Naive B cell (primary cell): ENCODE measurements at places on chromosomes 7 and 10. TPM values are rescaled to one million over a fixed set of nuclear protein-coding genes. Genes with fewer than 3 reads are reported as not detected.

DNA sequence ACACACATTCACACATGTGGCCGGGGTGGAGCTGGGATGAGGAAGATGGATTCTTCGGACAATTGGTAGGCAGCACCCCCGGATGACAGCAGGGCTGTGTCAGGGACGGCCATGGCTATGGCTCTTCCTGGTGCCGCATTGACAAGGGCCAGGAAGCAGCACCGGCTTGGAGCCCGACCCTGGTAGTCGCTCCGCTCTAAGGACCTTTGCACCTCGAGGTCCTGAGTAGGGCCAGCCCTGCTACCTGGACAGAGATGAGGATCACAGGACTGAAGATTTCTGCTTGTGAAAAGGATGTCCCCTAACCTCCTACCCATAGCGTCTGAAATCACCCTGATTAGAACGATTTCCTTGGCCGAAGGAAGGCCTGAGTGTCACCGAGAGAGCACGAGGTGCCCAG lies 134.1 kb downstream of the ADARB2 start:
- no peak overlapping the region for H3K4me3 ChIP-seq
- H3K4me1 ChIP-seq = peaks cover 3% of the 10 kb centered on the region
- DNase-seq = no peak
- H3K36me3 ChIP-seq = no peaks in the 10 kb centered on the region
- H3K27me3 ChIP-seq = peaks cover 23% of the 10 kb centered on the region

The GAD2 gene
- not detected for polyA plus RNA-seq

The AGBL3 gene
- polyA plus RNA-seq = not detected

GRCh38 chr7:84529480-84530205 lies 335.1 kb upstream of the SEMA3A start:
- no peak for DNase-seq
- H3K27me3 ChIP-seq = no peaks in the 10 kb centered on the region
- H3K27ac ChIP-seq = no peak overlapping the region
- no peak overlapping the region for H3K4me3 ChIP-seq

- H3K4me3 ChIP-seq = no peak overlapping the region
- no peaks in the 10 kb centered on the region for H3K36me3 ChIP-seq
- no peaks in the 10 kb centered on the region for H3K27me3 ChIP-seq
These were observed 8.5 kb upstream of the GLCCI1 start for GRCh38 chr7:7959979-7960670.

GRCh38 chr7:92612501-92612900 lies 22.3 kb upstream of the FAM133B start:
- no peaks in the 10 kb centered on the region for H3K27me3 ChIP-seq
- H3K36me3 ChIP-seq = no peaks in the 10 kb centered on the region
- H3K27ac ChIP-seq = no peak overlapping the region
- no peak overlapping the region for H3K4me3 ChIP-seq
- DNase-seq = no peak

DNA sequence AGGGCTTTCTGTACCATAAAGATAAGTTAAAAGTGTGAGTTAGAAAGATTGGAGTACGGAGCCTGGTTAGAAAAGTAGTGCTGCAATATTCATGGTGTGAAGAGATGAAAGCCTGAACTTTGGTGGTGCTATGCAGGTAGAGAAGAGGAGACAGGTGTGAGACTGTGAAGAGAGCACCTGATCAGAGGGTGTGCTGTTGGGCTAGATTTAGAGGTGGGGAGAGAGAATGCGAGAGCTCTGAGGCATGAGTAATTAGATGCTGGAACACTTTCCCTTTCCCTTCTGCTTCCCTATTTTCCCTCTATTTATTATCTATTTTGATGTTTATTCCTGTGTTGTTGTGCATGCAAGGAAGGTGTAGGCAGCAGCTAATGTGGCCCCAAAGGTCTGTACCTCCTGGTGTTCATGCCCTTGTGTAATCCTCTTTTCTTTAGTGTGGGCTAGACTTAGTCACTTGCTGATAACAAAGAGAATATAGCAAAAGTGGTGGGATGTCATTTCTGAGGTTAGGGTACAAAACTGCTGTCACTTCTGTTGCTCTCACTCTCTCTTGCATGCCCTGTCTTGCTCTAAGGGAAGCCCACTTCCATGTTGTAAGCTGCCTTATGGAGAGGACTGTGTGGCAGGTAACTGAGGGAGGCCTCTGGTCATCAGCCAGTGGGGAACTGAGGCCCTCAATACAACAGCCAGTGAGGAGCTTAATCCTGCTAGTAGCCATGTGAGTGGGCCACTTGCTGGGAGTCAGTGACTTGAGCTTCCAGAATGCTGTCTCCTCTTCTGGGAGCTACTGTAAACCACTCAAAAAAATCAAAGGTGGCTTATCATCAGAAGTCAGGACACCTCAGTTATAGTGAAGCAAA lies 2.6 kb upstream of the ATXN7L1 start:
- H3K4me3 ChIP-seq = no peak overlapping the region
- peaks cover 7% of the 10 kb centered on the region for H3K4me1 ChIP-seq
- DNase-seq = no peak
- H3K27me3 ChIP-seq = peaks cover 16% of the 10 kb centered on the region

GRCh38 chr7:95470452-95470851 lies 15.3 kb upstream of the ASB4 start:
- H3K36me3 ChIP-seq = no peaks in the 10 kb centered on the region
- DNase-seq = peak; percentile 9
- H3K27me3 ChIP-seq = peaks cover 5% of the 10 kb centered on the region
- H3K4me3 ChIP-seq = no peak overlapping the region

DNA sequence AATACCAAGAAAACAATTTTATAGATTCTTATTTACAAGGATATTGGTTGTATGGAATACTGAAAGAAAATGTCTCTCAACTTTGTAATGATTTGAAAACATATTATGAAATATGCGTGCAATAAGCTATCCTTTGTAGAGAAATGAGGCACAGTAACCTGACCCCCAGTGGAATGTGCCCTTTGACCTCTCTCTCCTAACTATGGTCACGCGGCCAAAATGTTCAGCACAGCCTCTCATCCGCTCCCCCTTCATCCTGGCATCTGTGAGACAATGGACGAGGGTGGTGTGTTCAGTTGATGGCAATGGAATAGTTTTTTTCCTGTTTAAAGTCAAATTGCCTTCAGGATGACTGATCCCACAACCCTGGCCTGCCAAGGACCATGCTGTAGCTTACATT lies 13.3 kb downstream of the BEND7 start:
- peaks cover 34% of the 10 kb centered on the region for H3K27me3 ChIP-seq
- no peak for DNase-seq
- no peaks in the 10 kb centered on the region for H3K36me3 ChIP-seq
- H3K4me1 ChIP-seq = no peaks in the 10 kb centered on the region
- H3K27ac ChIP-seq = no peak overlapping the region

- no peak overlapping the region for H3K4me3 ChIP-seq
- H3K27me3 ChIP-seq = peaks cover 18% of the 10 kb centered on the region
- no peaks in the 10 kb centered on the region for H3K36me3 ChIP-seq
- H3K27ac ChIP-seq = no peak overlapping the region
- DNase-seq = no peak
These were observed 103.7 kb upstream of the TMEM72 start for GRCh38 chr10:44807451-44807850.

GRCh38 chr10:63478564-63478963 lies 12.8 kb upstream of the JMJD1C start:
- no peaks in the 10 kb centered on the region for H3K36me3 ChIP-seq
- H3K4me1 ChIP-seq = peaks cover 8% of the 10 kb centered on the region
- no peak overlapping the region for H3K27ac ChIP-seq
- H3K27me3 ChIP-seq = no peaks in the 10 kb centered on the region
- DNase-seq = no peak

The AGR2 gene
- polyA plus RNA-seq = not detected

The HACD1 gene
- polyA plus RNA-seq = not detected

DNA sequence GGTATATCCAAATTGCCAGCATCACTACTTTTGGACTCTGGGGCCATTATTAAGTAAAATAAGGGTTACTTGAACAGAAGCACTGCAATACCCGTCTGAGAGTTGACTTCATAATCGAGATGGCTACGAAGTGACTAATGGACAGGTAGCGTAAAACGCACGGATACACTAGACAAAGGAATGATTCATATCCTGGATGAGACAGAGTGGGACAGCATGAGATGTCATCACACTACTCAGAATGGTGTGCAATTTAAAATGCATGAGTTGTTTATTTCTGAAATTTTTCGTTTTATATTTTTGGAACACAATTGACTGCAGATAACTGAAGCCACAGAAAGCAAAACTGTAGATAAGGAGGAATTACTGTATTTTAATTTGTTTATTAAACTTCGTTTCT lies 421.5 kb upstream of the LRGUK start:
- H3K27me3 ChIP-seq = no peaks in the 10 kb centered on the region
- no peak for DNase-seq
- peaks cover 19% of the 10 kb centered on the region for H3K36me3 ChIP-seq
- H3K27ac ChIP-seq = no peak overlapping the region

- no peaks in the 10 kb centered on the region for H3K4me1 ChIP-seq
- H3K27ac ChIP-seq = no peak overlapping the region
- DNase-seq = no peak
- no peaks in the 10 kb centered on the region for H3K27me3 ChIP-seq
- H3K4me3 ChIP-seq = no peak overlapping the region
These were observed 47.0 kb downstream of the TMEM106B start for GRCh38 chr7:12258074-12258473.

DNA sequence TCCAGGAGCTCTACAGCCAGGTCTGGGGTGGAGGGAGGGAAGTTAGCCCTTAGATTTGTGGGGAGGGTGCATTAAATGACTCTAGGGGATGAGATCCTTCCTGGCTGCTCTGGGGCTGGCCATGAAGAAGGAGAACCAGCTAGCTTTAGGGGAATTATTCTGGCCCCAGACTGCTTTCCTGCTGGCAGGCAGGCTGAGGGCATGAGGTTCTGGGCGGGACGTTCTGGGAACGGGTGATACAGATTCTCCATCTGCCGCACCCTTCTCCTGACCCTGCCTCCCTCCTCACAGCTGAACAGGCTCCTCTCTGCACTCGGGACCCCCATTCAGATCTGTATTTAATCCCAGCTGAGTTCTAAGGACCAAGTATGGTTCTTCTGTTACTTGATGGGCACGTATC lies 23.9 kb downstream of the GOLGA7B start:
- no peak overlapping the region for H3K4me3 ChIP-seq
- peaks cover 33% of the 10 kb centered on the region for H3K27me3 ChIP-seq
- no peak overlapping the region for H3K27ac ChIP-seq

DNA sequence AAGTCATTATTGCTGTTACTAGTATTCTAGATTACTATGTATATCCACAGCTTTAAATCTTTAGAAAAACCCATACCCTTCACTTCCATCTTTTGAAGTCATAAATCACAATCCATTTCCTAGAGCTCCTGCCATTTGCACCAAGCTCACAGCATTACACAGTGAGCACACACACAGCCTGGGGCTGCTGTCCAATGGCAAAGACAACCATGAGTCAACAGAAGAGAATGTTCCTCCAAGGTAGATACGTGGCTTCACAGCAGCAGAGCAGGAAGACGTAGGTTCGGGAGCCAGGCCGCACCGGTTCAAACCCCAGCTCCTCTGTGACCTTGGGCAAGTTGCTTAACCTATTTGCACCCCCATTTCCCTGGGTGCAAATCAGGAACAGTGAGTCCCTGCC lies 234.6 kb downstream of the DIP2C start:
- H3K4me3 ChIP-seq = no peak overlapping the region
- peaks cover 7% of the 10 kb centered on the region for H3K27me3 ChIP-seq
- no peak overlapping the region for H3K27ac ChIP-seq
- no peak for DNase-seq
- H3K4me1 ChIP-seq = peaks cover 19% of the 10 kb centered on the region

GRCh38 chr10:23190872-23191763 lies 994 bp upstream of the PTF1A start:
- peaks cover 4% of the 10 kb centered on the region for H3K4me1 ChIP-seq
- H3K27ac ChIP-seq = no peak overlapping the region
- DNase-seq = no peak
- peaks cover 77% of the 10 kb centered on the region for H3K27me3 ChIP-seq
- H3K4me3 ChIP-seq = no peak overlapping the region

The ADGRA1 gene
- not detected for polyA plus RNA-seq

DNA sequence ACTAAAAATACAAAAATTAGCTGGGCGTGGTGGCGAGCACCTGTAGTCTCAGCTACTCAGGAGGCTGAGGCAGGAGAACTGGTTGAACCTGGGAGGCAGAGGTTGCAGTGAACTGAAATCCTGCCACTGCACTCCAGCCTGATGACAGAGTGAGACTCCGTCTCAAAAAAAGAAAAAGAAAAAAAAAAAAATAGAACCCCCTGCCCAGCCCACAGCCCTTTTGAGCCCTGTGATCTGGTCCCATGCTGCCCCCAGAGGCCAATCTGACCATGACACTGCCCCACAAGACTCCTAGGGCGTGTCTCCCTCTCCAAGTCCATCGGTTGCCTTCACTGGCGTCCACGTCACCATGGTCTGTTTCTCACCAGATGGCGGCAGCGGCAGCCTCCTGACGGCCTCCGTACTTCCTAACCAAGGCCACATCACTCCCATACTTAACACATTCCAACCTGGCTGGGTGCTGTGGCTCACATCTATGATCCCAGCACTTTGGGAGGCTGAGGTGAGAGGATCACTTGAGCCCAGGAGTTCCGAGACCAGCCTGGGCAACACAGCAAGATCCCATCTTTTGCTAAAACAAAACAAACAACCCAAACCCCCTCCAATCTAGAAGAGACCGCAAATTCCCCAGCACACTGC lies 18.0 kb downstream of the STX1A start:
- peaks cover 27% of the 10 kb centered on the region for H3K27me3 ChIP-seq
- peaks cover 23% of the 10 kb centered on the region for H3K4me1 ChIP-seq
- no peak for DNase-seq
- no peak overlapping the region for H3K27ac ChIP-seq
